SW 1271 (cell line): ENCODE measurements at places on chromosomes 2 and 18.

- no peak for DNase-seq
Measured at GRCh38 chr2:101012706-101013181, 10.7 kb downstream of the RPL31 start.

GRCh38 chr2:214796911-214797310, 12.6 kb downstream of the BARD1 start:
- DNase-seq = no peak

GRCh38 chr2:154455166-154455565, 243.3 kb upstream of the KCNJ3 start:
- DNase-seq = no peak

GRCh38 chr2:44730593-44730992, 210.9 kb upstream of the SIX3 start:
- no peak for DNase-seq

DNA sequence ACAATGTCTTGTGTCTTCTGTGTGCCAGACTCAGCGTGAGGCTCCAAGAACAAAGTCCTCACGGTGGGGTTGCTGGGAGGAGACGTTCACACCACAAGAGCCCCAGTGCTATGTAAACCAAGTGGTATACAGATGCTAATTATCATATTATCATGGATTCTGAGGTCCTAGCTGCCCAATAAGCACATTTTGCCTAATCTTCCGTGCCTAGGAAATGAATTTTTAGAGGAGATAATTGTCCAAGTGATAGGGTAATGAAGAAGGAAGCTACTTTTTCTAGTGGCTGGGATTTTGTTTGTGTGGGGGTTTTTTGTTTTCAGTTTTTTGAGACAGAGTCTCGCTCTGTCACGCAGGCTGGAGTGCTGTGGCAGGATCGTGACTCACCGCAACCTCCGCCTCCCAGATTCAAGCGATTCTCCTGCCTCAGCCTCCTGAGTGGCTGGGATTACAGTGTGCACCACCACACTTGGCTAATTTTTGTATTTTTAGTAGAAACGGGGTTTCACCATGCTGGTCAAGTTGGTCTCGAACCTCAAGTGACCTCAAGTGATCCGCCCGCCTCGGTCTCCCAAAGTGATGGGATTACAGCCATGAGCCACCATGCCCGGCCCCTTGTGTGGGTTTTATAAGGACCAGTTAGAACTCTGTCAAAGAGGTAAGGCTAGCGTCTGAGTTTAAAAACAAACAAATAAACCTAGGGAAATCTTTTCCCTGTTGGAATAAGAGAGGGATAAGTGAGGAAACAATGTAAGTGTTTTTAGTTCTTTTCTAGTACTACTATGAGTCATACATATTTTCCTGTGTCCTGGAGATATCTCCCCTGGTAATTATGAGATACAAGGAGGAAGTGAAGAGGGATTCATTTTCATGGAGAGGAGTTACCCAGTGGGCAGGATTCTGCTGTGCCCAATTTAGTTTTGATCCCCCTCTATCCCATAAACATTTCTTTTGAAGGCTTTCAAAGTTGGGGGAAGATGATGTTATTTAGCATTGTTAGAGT, 9.5 kb upstream of the SMAD7 start:
- peak; percentile 29 for DNase-seq

DNA sequence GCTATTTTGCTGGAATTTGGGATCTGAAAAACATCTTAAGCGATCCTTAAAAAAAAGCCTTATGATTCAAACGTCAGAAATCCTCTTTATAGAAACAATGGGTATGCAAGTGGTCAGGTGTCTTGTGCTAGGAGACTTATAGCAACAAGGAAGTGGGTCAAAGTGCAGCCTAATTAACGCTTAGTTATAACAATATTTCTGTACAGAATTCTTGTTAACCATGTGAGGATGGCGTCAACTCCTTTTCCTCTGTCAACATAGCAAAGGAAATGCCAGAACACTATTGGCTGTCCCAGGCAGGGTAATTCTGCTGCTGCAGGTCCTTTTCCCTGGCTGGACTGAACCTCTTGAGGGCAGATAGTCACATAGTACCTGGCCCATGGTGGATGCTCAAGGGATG, 189.4 kb downstream of the MSH2 start:
- no peak for DNase-seq

- no peak for DNase-seq
Measured at GRCh38 chr2:207510148-207510547, 19.6 kb upstream of the CREB1 start.

- DNase-seq = no peak
Measured at GRCh38 chr18:22171258-22172119, 2.1 kb downstream of the GATA6 start.

DNA sequence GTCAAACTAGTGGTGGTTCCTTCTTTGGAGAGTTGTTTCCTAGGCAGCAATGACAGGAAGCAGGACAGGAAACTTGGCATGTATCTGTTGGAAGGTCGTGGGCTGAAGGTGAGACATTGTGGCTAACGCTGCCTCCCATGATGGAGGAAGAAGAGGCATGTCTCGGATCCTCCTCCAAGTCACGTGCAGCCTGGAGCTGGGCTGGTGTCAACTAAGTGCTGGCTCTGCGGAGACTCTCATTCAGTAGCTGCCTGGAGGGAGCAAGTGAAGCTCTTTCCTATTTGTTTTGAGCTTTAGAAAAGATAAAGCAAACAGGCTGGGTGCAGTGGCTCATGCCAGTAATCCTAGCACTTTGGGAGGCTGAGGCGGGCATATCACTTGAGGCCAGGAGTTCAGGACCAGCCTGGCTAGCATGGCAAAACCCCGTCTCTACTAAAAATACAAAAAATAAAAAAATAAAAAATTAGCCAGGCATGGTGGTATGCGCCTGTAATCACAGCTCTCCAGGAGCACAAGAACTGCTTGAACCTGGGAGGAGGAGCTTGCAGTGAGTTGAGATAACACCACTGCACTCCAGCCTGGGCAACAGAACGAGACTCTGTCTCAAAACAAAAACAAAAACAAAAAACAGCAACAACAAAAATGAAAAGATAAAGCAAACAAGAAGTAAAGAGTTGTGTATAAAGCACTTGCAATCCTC, 28.2 kb upstream of the INO80C start:
- no peak for DNase-seq

DNA sequence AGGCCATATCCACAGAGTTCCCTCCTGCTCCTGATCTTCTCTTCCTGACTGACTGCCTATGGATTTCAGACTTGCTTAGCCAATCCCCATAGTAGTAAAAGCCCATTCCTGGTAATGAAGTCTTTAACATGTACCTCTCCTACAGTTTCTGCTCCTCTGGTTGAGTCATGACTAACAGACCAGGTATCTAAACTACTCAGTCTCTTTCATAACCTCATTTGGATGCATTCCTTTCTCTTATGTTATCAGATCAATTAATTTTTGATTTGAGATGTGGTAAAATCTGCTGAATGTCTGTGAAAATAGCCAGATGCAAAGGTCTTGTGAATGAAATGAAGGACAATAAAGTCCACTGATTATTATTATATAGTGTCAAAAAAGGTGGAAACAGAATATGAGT, 198.0 kb downstream of the NBAS start:
- DNase-seq = peak; percentile 36

DNA sequence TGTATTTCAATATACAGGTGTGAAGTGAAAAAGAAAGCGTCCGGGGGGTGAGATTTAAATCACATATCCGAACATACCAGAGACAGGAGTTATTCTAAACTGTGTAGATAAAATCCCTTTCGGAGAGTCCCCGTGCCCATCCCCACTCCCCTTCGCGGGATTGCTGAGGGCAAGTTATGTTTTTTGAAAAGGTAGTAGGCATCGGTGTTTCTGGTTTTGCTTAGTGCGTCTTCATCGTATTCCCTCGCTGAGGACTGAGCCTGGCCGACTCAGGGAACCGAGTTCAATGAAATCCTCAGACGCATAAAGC, 583.4 kb downstream of the ZEB2 start:
- no peak for DNase-seq

GRCh38 chr2:53314718-53315117, 452.9 kb upstream of the CHAC2 start:
- DNase-seq = no peak

DNA sequence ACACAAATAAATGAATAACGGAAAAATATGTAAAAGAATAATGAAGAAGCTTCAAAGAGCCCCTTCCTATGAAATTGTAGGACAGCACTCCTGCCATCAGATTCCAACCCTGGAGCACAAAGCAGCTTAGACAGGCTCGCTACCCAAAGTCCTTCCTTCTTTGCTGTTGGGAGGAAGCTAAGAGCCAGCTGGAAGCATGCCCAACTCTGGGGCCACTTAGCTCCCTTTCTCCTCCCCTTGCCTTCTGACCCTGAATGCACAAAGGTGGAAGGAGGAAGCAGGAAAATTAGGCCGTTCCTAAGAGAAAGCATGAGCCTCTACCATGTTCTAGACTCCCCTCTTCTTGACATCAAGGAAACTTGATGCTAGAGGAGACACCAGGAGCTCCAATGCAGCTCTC, 700.8 kb downstream of the RNF144A start:
- DNase-seq = no peak

- no peak for DNase-seq
Measured at GRCh38 chr2:160399880-160400279, 93.7 kb downstream of the RBMS1 start.

DNA sequence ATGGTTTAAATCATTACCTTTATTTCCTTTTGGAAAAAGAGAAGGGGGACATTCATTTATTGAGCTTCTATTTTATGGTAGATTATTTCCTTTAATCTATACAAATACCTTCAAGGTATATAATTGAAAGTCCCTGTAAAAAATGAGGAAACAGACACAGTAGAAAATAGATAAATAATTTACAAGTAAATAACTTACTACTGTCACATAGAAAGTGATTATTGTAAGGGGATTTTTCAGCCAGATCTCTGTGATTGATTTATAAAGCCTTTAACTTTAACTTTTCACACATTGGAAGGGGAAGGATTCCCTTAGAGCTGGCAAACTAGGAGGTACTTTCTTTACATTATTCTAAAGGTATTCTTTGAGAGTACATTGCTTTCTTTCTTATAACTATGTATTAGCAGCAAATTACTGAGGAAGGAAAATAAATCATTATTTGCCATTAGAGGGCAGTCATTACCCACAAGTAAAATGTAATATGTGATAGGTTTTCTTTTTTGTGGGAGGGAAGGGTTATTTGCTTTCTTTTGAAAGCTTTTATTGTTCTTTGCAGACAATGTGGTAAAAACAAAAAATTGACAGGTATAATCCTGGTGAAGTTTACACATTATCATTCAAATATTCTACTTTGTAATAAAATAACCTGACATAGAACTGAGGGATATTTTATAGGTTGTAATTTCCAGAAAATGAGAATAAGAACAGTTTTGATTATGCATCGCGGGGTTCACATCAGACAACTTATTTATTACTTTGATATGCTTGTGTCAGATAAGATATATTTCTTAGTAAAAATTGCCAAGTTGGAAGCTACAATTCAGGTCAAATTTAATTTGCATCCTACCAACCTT, 24.8 kb upstream of the RPE start:
- DNase-seq = peak; percentile 38
